RWPE2 (cell line): ENCODE measurements at places on chromosomes 7 and 10.

GRCh38 chr10:58052772-58053171, 214.9 kb downstream of the IPMK start:
- no peak for DNase-seq

DNA sequence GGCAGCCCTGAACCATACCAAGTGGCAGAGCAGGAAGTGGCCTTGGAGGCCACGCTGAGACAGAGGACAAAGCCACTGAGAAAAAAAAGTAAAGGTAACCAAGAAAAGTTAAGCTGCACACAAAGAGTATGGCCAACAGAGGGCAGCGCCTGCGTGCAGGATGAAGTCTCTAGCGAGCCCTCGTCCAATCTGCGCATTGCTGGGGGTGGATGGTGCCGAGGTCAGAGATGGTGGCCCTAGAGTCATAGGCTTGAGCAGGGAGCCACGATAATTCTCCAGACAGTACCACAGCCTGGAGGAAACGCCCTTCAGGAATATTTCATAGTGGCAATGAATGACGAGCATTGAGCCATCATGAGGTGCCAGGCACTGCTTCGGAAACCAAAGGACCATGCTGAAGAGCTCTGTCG, 9.7 kb downstream of the ATP6V0E2 start:
- DNase-seq: no peak

GRCh38 chr7:133292631-133293030, 39.8 kb downstream of the EXOC4 start:
- no peak for DNase-seq

- no peak for DNase-seq
These were observed 214.3 kb downstream of the JAZF1 start for GRCh38 chr7:27966219-27966780.

GRCh38 chr7:27175626-27176523, 1.8 kb upstream of the HOXA10 start:
- DNase-seq: peak; percentile 67

DNA sequence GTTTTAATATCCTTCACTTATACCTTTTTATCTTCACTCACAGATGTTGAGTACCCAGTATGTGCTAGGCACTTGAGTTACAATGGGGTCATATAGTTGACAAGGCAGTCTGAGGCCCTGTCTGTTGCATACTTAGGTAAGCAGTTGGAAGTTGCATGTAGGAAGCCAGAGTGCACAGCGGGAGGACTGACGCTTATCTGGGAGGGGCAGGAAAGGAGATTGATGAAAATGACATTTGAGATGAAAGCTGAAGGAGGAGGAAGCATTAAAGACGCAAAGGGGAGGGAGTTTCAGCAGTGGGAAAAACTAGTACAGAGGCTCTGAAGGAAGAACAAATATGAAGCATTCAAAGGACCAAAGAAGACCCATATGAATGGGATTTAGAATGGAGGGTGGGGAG, 266.2 kb downstream of the HTR7 start:
- no peak for DNase-seq

DNA sequence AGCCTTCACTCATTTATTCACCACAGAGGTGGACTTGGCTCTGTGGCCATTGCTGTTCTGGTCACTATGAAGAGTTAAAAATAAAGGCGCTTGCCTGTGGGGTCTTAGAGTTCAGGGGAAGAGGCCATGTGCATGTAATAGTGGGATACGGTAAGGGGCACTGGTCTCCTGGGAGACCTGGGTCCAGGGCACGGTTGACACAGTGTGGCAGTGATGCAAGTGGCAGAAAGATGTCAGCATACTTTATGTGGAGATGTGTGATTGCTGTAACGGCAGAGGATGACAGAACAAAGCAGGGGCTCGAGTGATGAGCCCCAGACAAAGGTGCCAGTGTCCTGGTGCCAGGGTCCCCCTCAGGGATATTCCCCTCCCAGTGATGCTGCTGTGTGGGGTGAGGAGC, 8.6 kb downstream of the ZSCAN25 start:
- DNase-seq: no peak

DNA sequence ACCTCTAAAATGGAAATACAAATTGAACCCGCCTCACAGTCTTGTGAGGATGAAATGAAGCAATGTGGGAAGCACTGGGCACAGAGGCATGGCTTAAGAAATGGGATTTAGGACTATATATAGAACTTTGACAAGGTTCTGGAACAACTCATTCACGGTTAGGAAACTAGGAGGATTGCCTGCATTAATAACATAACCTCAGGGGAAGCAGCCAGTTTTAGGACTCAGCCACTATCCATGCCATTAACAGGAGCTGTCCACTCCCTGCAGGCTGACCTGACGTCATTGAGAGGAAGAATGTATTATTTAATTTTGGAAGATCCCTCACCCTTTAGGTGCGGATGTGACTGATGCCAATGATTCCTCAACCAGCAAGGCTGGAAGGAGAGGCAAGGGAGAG, 34.8 kb downstream of the ITGB8 start:
- no peak for DNase-seq
